Effector memory CD4-positive, alpha-beta T cell (primary cell): ENCODE measurements at places on chromosomes 7 and 10.

DNA sequence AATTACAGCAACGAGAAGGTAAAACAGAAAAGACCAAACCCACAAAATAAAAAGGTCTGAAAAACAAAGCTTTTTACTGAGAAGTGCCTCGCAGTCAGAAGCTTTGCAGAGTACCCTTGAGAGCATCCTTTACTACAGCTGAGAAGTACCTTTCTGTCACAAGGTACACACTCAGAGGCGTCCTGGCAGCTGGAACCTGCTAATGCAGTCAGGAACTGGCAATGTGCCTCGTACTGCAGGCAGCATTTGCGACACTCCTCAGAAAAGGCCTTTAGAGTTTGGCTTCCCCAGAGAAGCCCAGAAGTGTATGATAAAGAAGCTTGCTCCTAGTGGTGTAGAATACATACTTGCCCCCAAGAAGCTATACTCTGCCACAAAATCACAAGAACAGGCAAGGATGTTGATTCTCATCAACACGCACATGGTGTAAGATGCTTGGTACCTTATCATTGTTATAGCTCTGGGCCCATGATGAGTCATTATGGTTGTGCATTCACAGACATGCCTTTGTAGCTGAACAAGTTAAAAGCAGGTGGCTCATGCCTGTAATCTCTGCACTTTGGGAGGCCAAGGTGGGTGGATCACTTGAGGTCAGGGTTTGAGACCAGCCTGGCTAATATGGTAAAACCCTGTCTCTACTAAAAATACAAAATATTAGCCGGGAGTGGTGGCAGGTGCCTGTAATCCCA lies 2.0 kb upstream of the GTPBP4 start:
- H3K27me3 ChIP-seq = no peaks in the 10 kb centered on the region
- no peak overlapping the region for H3K27ac ChIP-seq
- H3K4me3 ChIP-seq = no peak overlapping the region
- DNase-seq = no peak
- H3K36me3 ChIP-seq = no peaks in the 10 kb centered on the region
- peaks cover 18% of the 10 kb centered on the region for H3K4me1 ChIP-seq

GRCh38 chr10:122310311-122311050 lies 39.4 kb downstream of the BTBD16 start:
- no peak for DNase-seq
- no peaks in the 10 kb centered on the region for H3K4me1 ChIP-seq
- no peak overlapping the region for H3K4me3 ChIP-seq
- H3K27me3 ChIP-seq = no peaks in the 10 kb centered on the region
- H3K36me3 ChIP-seq = no peaks in the 10 kb centered on the region

DNA sequence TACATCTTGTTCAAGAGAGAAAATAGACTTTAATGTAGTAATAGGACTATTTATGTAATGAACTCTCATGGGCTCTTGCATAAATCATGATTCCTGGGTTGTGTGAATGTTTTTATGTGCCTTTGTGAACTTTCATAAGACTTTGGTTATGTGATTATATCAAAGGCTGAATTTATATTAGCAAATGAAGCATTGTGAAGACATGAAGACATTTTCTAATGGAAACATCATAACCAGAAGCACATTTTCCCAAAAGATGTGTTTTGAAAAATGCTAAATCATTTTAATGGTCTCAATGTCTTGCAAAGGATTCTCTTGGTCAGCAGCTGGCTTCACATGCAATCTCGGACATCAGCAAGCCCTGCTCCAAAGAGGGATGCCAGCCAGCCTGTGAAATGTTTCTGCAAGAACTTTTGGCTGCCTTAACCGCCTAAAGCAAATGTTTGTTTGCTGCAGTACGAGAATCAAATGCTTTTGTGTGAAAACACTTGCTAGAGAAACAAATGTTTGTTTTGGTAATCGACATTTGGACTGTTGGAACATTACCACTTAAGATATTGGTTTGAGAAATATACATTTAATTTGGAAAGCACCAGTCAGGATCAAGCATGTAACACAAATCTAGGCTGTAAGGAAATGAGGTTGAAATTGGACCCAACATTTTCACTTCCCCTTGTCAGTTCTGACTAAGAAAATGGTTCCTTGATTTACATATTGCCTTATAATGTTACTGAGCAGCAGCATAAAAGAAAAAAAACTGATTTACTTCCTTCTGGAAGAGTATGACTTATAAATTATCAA lies 102.1 kb downstream of the RTKN2 start:
- H3K27ac ChIP-seq = no peak overlapping the region
- no peak for DNase-seq
- no peaks in the 10 kb centered on the region for H3K27me3 ChIP-seq
- no peaks in the 10 kb centered on the region for H3K4me1 ChIP-seq
- no peaks in the 10 kb centered on the region for H3K36me3 ChIP-seq
- no peak overlapping the region for H3K4me3 ChIP-seq

GRCh38 chr10:36183726-36184125 lies 541.6 kb upstream of the FZD8 start:
- no peaks in the 10 kb centered on the region for H3K4me1 ChIP-seq

DNA sequence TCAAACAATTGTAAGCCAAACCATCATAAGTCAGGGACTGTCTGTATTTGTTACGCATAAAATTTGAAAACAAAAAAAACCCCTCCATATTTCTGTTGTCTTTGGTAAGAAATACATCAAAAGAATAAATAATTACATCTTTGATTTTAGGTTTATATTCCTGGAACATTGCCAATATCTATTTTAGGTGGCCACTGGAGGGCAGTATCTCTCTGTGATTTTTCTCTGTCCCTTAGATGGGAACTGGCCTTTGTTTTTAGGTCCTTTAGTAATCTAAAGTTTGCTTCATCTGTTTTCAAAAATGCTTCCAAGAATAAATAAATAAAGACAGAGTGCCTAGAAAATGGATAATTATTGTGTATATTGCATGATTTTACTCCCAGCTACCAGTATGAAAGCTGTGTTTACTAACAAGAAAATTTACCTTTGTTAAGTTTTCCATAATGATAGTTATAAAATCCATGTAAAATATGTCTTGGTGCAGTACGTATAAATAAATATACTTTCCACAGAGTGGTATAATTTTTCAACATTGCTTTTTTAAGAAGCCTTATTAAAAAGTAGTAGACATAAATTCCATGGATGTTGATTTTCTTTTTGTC lies 64.2 kb downstream of the PHYHIPL start:
- H3K4me3 ChIP-seq = no peak overlapping the region
- no peak overlapping the region for H3K27ac ChIP-seq
- DNase-seq = no peak
- H3K36me3 ChIP-seq = no peaks in the 10 kb centered on the region

DNA sequence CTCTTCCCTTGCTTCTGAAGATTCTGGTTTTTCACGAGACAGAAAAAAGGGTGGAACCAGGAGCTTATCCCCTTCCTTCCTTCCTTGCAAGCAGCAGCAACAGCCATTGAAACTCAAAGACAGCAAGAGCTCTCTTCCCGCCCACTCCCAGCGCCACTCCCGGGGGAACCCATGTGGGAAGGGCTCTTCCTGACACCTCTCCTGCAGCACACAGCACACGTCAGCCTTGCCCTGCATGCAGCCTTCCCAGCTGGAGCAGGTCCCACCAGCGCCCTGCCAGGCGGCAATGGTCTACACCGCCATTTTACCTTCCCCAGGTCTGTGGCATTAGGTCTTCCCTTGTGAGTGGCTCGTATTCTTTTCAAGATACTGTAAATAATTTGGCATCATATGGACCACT lies 161.8 kb downstream of the MGMT start:
- H3K36me3 ChIP-seq = no peaks in the 10 kb centered on the region
- no peaks in the 10 kb centered on the region for H3K4me1 ChIP-seq
- no peak for DNase-seq

GRCh38 chr7:96686305-96686704 lies 23.3 kb downstream of the SEM1 start:
- H3K4me3 ChIP-seq = no peak overlapping the region
- H3K36me3 ChIP-seq = peaks cover 8% of the 10 kb centered on the region
- no peaks in the 10 kb centered on the region for H3K27me3 ChIP-seq
- peaks cover 3% of the 10 kb centered on the region for H3K4me1 ChIP-seq

DNA sequence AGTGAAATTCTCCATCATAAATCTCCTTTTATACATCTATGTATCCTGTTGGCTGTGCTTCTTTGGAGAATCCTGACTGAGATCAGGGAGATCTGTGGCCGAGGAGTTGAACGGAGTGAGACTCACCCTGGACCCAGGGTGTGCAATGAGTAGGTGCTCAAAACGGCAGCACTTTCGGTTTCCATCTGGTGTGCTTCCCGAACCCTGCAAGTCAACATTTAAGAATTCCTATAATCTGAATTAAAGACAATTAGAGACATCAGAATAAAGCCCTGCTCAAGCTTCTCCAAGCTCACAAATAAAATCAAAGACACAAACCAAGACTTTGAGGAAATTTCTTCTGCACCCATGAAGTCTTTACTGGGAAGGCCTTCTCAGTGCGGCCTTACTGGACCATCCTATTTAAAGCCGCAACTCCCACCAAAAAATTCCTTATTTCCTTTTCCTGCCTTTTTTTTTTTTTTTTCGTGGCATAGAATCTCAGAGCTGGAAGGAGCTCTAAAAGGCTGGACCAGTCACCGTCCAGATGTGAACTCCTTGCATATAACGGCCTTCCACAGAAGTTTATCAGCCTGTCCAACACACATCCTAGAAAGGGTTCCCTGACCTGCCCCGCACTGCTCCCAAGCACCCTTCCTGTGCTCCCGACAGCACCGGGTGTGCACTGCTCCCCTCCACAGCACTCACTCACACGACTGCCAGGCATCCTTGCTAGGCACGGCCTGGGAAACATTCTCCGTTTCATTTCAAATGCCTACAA lies 29.7 kb downstream of the GNA12 start:
- no peaks in the 10 kb centered on the region for H3K4me1 ChIP-seq
- H3K27me3 ChIP-seq = no peaks in the 10 kb centered on the region
- no peak for DNase-seq
- H3K4me3 ChIP-seq = no peak overlapping the region
- no peak overlapping the region for H3K27ac ChIP-seq
- H3K36me3 ChIP-seq = no peaks in the 10 kb centered on the region

- no peak for DNase-seq
- H3K4me3 ChIP-seq = no peak overlapping the region
- peaks cover 31% of the 10 kb centered on the region for H3K36me3 ChIP-seq
- no peaks in the 10 kb centered on the region for H3K4me1 ChIP-seq
- no peaks in the 10 kb centered on the region for H3K27me3 ChIP-seq
These were observed 19.1 kb upstream of the HKDC1 start for GRCh38 chr10:69201045-69201444.

GRCh38 chr7:150923196-150923595 lies 54.9 kb downstream of the KCNH2 start:
- no peak overlapping the region for H3K27ac ChIP-seq
- H3K4me1 ChIP-seq = peaks cover 15% of the 10 kb centered on the region
- H3K4me3 ChIP-seq = no peak overlapping the region
- no peaks in the 10 kb centered on the region for H3K36me3 ChIP-seq
- no peaks in the 10 kb centered on the region for H3K27me3 ChIP-seq

DNA sequence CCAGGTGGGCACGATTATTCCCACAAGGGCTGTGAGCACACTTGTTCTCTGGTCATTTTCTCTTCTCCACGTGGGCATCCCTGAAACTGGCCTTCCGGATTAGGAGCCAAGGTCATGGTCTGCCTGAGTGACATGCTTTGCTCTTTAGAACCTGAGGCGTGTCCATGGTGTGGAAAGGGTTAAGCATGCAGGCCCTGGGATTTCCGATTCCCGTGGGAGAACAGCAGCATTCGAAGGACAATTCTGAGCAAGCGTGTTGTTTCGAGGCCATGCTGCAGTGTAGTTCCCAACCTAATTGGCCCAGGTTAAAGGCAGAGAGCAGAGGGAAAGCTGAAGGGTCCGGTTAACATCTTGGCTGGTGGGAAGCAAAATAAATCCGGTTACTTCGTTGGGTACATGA lies 245.9 kb downstream of the SKAP2 start:
- H3K27ac ChIP-seq = no peak overlapping the region
- no peaks in the 10 kb centered on the region for H3K27me3 ChIP-seq
- DNase-seq = no peak
- H3K4me1 ChIP-seq = no peaks in the 10 kb centered on the region

- no peak for DNase-seq
- H3K4me1 ChIP-seq = peaks cover 11% of the 10 kb centered on the region
- H3K4me3 ChIP-seq = no peak overlapping the region
- H3K27me3 ChIP-seq = no peaks in the 10 kb centered on the region
These were observed 3.3 kb downstream of the ABCF2 start for GRCh38 chr7:151223728-151224127.

- peak overlapping the region; percentile 48 for H3K4me3 ChIP-seq
- no peak for DNase-seq
- H3K4me1 ChIP-seq = peaks cover 6% of the 10 kb centered on the region
- H3K36me3 ChIP-seq = no peaks in the 10 kb centered on the region
- H3K27me3 ChIP-seq = no peaks in the 10 kb centered on the region
These were observed 31.7 kb upstream of the ASL start for GRCh38 chr7:66043681-66044497.

GRCh38 chr7:75028299-75028698 lies 45.3 kb downstream of the RCC1L start:
- H3K4me3 ChIP-seq = no peak overlapping the region
- no peak for DNase-seq
- no peaks in the 10 kb centered on the region for H3K27me3 ChIP-seq
- H3K4me1 ChIP-seq = no peaks in the 10 kb centered on the region

- no peak overlapping the region for H3K27ac ChIP-seq
- H3K4me1 ChIP-seq = no peaks in the 10 kb centered on the region
- no peak for DNase-seq
- no peaks in the 10 kb centered on the region for H3K27me3 ChIP-seq
- H3K36me3 ChIP-seq = no peaks in the 10 kb centered on the region
- H3K4me3 ChIP-seq = no peak overlapping the region
These were observed 24.2 kb upstream of the MGMT start for GRCh38 chr10:129442866-129443265.
